ENCODE measurements at places on chromosomes 1 and 21. TPM values are rescaled to one million over a fixed set of nuclear protein-coding genes. Genes with fewer than 3 reads are reported as not detected.

GRCh38 chr1:167094690-167095089 is 815 bp downstream of the STYXL2 start:
- no peak for DNase-seq

DNA sequence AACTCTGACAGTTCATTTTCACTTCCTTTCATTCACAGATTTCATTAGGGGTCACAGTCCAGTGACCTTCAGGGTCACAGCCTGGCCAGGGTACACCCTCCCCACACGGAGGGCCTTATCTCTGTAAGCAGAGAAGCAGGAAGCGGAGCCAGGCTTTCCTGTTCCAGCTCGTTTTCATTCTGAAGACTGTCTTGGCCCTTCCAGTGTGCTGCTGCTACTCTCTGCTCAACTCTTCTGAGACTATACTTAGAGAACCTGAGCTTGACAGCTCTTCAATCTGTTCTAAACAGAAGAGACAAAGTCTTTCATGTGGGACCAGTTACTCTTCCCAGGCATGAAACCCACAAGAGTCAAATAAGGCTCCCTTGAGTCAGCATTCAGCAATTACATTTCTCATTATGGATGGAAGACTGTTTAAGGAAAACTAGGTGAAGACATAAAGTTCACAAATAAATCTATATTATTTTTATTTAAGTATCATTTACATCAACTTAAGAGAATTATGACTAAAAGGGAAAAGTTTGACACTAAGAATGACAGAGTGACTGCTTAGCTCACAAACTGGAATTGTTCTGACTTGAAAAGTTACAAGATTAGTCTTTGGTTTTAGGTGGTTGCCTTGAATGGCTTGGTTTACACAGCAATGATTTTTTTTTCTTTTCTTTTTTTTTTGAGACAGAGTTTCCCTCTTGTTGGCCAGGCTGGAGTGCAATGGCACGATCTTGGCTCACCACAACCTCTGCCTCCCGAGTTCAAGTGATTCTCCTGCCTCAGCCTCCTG is 4.8 kb upstream of the TDRD10 start:
- peak; percentile 30 for DNase-seq

DNA sequence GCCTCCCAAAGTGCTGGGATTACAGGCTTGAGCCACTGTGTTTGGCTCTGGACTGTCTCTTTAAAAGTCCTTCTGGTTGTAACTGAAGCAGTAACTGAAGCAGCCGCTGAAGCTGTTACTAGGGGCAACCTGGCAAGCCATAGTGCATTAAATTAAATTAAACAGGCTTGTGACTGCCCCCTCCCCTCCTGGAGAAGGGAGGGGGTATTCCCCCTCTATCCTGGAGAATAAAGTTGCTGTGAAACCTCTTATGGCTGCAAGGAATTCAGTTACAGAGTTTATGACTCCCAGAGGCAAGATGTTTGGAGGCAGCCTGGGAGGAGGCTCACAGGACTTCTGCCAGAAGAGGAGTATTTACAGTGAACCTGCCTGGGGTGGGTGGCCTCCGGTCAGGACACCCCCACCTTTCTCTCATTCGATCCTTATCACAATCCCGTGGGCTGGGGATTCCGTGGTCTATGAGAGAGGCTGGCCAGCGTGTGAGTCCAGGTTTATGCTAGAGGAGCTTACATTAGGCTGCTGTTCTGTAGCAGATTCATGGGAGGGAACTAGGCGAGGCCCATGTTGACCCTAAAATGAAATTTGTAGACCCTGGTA is 8.3 kb downstream of the TTC22 start:
- no peak for DNase-seq

DNA sequence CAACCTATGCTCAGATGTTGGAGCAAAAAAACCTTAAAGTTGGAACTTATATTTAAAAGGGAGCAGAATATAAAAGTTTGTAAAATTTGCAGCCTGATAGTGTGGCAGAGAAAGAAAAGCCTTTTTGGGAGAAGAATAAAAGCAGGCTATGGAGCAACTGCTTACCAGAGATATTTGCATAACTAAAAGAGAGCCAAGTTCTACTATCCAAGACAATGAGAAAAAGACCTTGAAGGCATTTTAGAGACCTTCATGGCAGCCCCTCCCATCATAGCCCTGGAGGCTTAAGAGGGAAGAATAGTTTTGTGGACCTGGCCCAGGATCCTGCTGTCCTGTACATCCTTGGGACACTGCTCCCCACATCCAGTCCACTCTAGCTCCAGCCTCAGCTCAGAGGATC is 312.5 kb upstream of the ZRANB2 start:
- DNase-seq, result no peak

DNA sequence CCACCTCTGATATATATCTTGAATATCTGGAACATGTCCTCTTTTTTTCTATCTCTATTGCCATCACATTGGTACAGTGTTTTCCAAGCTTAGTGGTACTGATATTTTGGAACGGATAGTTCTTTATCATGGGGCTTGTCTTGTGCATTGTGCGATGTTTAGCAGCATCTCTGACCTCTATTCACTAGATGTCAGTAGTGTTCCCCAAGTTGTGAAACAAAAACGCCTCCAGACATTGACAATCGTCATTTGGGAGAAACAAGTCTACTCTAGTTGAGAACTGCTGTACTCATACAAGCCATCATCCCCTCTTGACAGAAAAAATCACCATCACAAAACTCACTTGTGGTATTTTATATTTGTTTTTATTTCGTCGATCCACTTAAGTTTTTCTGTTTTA is 79.7 kb upstream of the CHODL start:
- no peak for DNase-seq

ATAD3B gene
- total RNA-seq, result 39.2 TPM

F13B gene
- not detected for total RNA-seq

DNA sequence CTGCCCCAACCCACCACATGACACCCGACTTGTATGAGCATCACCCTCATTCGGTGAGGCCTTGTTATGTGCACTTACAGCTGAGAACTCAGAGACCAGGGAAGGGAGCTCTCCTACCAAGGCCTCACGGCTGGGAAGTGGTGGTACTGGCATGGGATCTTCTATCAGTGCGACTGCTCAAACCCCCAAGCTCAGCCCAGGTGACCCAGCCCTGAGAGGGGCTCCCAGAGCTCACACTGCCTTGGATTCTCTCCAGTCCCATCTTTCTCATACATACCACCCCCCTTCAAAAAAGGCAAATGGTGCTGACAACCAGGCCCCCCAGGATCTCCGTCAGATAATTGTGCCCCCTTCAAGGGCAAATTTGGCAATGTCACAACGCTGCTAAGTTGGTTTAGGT is 777 bp upstream of the PLA2G2F start:
- no peak for DNase-seq

- no peak for DNase-seq
These were observed 5.5 kb downstream of the DYNLT5 start for GRCh38 chr1:66757722-66758240.

DNA sequence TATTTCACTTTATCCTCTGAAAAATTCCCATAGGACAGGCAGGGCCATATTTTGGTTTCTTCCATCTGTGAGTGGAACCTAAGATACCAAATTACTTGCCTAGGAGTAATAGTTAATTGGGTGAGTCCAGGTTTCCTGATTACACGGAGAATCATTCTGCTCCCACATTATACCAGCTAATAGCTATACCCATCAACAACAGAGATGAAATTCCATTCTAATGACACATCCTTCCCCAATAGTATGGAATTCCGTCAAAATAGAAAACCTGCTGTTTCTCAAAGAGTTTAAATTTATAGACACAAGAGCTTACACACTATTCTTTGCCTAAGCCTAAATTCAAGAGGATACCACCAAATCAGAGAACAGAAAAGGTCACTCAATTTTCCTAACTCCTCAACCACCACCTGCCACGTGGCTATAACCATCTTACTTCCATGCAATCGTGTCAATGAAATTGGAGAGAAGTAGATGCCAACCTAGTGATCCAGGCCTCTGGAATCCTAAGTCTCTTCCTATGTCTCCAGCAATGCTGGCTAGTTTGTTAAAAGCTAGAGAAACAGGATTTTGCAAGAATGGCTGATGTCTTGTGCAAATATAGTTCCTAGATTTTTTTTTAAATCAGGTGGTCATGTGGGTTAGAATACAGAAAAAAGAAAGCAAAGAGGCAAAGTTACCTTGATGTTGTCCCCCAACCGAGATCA is 6.2 kb downstream of the PPT1 start:
- DNase-seq, result no peak

- DNase-seq, result peak; percentile 38
These were observed 68.7 kb downstream of the HIVEP3 start for GRCh38 chr1:41850029-41850428.

- no peak for DNase-seq
These were observed 303.9 kb upstream of the DUSP10 start for GRCh38 chr1:222045786-222046185.

- DNase-seq, result no peak
These were observed 80.9 kb downstream of the BACH1 start for GRCh38 chr21:29379517-29380054.

DNA sequence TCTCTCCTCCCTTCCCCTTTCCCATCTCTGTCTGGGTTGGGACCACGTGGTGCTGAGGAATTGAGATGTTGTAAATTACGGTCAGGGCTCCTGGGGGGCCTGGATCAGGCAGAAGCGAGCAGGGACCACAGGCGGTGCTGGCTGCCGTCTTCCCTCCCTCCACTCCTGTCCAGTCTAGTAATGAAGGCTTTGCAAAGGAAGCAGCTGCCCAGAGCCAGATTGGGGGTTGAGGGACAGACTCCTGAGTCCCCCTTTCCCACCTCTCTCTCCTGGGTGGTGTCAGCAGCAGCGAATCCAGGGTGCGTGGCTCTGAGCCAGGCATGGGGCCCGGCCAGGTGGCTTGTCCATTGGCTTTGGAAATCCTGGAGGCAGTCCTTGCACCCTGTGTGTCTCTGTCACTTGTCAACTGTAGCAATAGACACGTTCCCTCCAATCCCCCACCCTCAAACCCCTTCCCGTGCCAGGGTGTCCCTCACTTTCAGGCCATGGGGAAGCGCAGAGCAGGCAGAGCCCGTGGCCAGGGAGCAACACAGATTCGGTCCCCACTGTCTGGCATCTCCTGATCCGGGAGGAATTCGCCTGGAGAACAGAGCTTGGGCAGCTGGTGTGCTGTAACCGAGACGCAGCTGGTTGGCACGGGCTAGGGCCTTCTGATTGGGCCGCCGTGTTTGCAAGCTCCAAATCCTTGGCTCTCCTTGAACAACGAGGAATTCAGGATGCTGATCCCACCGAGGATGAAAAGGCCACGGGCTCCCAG is 64.8 kb upstream of the WNT4 start:
- DNase-seq, result no peak

- no peak for DNase-seq
These were observed 459.2 kb upstream of the PKN2 start for GRCh38 chr1:88224906-88225305.

TRIM45 gene
- total RNA-seq, result 0.62 TPM

DNA sequence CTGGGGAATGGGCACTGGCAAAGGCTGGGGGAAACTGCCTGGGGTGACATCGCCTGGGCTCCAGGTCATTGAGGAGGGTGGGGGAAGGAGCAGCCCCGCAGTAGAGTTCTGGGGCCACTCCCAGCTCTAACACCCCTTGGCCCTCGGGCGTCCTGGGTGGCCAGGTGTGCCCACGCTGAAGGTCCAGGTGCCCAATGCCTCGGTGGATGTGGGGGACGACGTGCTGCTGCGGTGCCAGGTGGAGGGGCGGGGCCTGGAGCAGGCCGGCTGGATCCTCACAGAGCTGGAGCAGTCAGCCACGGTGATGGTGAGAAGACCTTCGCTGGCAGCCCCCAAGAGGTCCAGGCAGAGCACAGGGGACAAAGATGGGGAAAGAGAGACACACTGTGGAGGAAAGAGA is 7.7 kb downstream of the NTRK1 start:
- DNase-seq, result no peak

- DNase-seq, result peak; percentile 62
These were observed 95.0 kb upstream of the COL6A1 start for GRCh38 chr21:45886610-45887026.

AADACL4 gene
- not detected for total RNA-seq

INSRR gene
- 0.18 TPM for total RNA-seq

DNA sequence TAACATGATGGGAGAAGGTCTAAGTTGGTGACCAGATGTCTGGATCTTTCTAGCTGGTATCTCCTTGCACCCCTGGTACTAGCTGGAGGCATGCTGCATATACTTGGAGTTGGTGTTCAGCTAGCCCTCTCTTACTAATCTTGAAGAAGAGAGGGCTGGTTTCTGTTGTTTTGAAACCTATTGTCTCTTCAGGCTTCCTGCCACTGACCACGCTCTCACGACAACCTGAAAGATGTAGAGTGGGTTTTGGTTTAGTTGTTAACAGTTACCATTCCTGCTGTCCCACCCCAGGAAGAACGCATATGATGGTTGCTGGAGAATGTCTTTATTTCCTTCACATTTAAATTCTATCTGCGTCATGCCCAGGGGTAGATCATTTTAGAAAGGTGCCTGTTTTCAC is 3.6 kb downstream of the MAN1C1 start:
- DNase-seq, result peak; percentile 43

- no peak for DNase-seq
These were observed 412.5 kb upstream of the ADAMTS5 start for GRCh38 chr21:27379354-27379753.

GRCh38 chr1:54678776-54679643 is 36.7 kb upstream of the TTC4 start:
- DNase-seq, result no peak

- no peak for DNase-seq
These were observed 7.8 kb downstream of the HSPA6 start for GRCh38 chr1:161531986-161532643.

ADAMTSL4 gene
- total RNA-seq, result 0.59 TPM

DNA sequence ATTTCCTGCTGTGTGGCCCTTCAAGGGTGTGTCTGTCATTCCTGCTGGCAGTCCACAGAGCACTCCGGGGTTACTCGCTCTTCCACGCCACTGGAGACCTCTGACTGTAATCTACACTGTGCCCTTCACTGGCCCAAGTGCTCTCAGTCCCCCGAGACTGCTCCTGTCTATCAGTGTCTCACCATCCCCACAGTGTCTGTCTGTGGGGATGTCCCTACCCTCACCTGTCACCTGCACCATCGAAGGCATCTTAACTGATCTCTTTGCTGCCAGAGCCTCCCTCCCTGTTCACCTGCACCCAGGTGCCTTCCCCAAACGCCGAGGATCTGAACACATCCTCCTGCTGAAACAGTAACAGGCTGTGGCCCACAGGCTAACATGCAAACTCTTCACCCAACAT is 136.7 kb downstream of the MATN1 start:
- no peak for DNase-seq

GRCh38 chr1:78839704-78840277 is 166.7 kb downstream of the ADGRL4 start:
- peak; percentile 43 for DNase-seq

AMY1B gene
- not detected for total RNA-seq
